Stimulated activated CD4-positive, alpha-beta T cell treated with anti-CD3 and anti-CD28 coated beads, TNF-alpha, amount 100 ng/mL, for 1 hour (primary cell): ENCODE measurements at places on chromosomes 5 and 9.
A peak's percentile ranks its signal among the peaks of the same experiment; 100 is the strongest.

DNA sequence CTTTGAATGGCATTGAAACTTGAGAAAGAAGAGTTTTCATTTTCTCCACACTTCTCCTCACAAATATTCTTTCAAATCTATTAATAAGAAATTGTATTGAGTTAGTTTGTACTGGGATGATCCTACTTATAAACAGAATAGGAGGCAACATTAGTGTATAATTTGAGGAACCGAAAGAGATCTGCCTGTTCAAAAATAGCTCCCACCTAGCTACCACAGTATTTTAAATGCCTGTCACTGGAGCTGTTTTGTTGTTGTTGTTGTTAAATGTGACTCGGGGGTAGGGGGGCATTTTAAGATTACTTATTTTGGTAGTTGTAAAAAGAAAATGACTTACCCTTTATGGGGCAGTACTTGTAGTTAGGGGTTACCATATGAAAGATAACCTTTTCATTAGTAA is 20.1 kb upstream of the HAPLN1 start:
- no peak for DNase-seq

GRCh38 chr5:115815006-115815692 is 1.3 kb downstream of the CDO1 start:
- DNase-seq, result no peak

DNA sequence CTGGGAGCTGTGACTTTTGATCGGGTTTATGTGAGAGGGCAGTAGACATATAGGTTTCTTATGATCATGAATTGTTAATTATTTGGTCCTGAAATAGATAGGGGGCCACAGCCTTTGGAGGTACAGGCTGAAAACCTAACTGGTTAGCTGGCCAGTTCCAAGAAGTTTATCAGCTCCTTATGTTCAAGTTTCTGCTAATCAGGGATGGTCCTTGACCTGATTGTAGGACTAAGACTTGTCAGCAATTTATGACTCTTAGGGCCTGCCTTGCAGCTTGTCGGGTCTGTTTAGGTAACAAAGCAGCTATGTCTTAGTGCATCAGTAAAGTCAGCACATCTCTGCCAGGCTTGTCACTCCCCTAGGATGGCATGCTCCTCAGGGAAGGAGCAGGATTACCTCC is 151.8 kb upstream of the RUSC2 start:
- DNase-seq, result no peak

DNA sequence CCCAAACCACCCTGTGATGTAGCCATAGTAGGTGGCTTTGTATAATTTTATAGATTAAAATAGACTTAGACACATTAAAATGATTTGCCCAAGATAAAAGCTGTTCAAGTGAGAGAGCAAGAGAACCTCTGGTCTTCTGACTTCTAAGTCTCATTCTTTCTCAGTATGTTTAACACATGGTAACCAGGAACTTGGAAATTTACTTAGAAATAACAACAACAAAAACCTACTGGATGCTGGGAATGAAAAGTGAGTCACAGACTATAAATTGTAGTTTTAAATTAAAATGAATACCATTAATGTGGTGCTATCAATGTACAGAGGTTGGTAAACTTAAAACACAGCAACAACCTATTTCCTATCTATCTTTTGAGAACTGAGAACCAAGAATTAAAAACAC is 30.4 kb downstream of the HMGCR start:
- DNase-seq, result no peak

DNA sequence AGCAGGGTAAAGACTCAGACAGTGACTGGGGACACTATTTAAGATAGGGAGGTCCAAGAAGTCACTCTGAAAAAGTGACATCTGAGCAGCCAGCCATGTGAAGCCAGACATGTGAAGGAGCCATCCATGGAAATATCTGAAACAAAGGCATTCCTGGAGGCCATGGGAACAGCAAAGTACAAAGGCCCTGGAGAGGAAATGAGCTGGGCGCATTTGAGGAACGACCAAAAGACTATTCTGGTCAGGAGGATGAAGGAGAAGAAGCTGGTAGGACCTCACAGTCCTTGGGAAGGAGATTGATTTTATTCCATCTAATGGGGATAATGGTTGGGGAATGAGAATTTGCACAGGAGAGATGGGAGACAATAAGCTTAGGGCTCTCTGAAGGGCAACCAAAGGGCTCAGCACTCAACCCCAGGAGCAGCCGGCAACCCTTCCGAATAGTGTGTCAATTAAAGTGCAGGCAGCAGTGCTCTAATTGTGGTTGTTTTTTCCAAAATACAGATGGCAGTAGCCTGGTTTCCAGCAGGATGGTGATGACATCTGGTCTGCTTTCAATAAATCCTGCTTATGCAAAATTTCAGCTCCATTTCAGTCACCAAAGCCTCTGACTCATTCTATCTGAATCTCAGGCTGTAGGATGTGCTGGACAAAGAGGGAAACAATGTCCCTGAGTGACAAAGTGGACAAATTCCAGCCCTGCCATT is 26.7 kb downstream of the FOXI1 start:
- DNase-seq, result no peak

DNA sequence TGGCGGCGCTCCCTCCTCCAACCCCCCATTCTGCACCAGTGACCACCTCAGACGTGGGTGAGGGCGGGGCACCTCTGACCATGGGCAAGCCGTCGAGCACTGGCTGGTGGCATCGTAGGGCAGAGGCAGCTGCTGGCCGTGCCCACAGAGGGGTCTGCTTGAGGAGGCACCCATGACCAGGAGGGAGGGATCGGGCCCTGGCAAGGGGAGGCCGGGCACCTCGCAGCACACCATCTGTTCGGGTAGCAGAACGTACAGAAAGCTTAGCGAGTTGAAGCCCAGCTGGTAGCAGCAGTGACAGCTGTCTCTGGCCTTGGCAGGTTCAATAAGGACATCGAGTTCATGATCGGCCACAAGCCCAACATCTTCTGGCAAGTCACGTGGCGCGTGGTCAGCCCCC is 4.3 kb upstream of the SLC6A18 start:
- DNase-seq, result no peak

GRCh38 chr5:1536322-1536845 is 12.6 kb upstream of the LPCAT1 start:
- peak; percentile 45 for DNase-seq

GRCh38 chr5:151569132-151570046 is 21.7 kb downstream of the FAT2 start:
- no peak for DNase-seq

DNA sequence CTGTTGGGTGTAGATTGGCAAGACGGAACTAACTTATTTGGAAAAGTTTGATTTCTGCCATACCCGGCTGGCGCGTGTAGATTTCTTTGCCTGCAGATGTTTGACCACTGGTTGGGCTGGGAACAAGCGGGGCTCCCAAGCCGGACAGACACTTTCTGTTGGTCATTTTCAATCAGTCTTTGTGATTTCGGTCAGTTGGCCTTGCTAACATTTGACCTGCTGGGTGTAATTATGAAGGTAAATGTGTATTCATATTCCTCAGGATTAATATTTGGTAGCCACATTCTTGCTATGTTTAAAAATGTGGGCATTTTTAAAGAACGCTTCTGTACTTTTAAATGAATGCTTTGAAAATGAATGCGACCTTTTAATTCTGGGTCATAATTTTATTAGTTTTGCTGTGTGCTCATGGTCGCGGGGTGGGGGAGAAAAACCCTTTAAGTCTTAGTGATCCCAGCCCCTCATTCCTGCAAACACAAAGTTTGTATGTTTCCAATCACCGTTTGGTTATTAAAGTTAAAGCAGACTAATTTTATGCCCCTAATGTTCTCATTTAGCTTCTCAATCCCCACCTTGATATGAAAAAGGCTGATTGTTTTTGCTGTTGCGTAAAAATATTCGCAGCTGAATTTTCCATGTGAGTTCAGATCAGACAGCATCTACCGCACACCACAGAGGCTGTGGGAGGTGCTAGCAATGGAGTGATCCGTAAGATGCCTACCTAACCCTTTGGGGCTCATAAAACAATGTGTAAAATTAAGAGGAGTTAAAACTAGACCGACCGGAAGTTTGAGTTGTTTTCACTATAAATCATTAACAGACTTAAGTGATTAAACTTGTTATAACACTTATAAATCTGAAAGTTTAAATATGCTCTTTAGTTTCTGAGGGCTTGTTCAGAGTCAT is 1.5 kb downstream of the RASGRF2 start:
- DNase-seq, result no peak

GRCh38 chr9:27440888-27441740 is 83.0 kb upstream of the IFNK start:
- DNase-seq, result no peak

- no peak for DNase-seq
Observed at GRCh38 chr5:125411744-125412560, 665.5 kb upstream of the ZNF608 start.

- no peak for DNase-seq
Observed at GRCh38 chr5:2299388-2300220, 416.9 kb upstream of the IRX4 start.

- DNase-seq, result no peak
Observed at GRCh38 chr5:168317096-168317520, 25.7 kb downstream of the WWC1 start.

DNA sequence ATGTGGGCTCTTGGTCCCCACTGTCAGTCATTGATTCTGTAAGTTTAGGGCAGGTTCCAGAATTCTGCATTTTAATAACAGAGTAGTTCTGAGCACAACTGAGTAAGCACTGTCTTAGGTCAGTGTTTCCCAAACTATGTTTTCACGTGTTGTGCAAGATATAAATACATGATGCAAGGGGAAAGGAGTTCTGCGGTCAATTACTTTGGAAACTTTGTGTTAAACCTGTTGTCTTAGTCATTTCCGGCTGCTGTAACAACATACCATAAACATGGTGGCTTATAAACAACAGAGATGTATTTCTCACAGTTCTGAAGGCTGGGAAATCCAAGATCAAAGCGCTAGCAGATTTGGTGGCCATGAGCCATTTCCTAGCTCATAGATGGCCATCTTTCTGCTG is 69.8 kb downstream of the EQTN start:
- no peak for DNase-seq

DNA sequence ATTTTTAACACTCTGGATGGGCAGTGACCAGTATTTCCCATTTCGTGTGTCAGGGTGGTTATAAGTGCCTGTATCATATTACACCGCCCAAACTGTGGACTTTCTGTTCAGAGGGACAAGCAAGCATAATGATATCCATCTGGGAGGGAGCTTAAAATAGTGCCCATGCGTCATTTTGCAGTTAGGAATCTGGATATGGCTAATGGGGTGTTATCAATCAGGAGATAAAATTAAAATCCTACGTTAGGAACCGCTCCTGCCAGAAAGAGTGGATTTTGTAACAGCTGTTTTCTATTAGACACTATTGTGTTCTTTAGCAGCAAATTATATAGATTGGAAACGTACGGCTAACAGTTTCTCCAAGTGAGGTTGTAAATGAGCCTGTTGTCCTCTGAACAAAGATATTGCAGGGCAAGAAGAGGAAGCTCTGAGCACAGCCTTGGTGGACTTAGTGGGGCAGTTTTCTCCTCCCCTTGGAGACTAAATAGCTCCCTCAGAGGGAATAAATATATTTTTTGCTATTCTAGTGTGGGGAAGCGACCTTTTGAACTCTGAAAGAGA is 160.4 kb downstream of the SPATA31D1 start:
- DNase-seq, result no peak

DNA sequence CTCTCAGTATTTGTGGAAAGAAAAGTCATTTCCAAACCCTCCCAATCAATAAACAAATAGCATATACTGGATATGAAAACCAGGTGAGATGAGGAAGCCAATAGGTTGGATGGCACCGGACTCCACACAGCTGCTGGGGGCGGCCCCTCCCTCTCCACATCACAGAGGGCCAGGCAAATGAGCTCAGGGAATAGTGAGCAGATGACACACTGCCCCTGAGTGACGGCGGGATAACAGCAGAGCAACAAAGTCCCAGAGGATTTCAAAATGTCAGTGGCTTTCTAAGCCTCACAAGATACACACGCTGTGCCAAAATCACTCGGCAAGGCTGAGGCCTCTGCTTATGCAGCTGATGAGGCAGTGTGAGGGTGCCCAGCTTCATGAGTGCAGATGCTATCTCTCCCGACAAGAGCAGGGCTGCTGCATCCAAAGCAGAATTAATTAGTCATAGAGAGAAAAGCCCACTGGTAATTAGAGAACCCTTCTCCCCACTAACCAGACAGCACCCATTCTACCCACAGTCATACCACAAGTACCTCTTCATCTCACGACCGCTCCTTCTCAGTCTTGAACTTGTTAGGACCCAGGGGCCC is 235.0 kb upstream of the NFIL3 start:
- no peak for DNase-seq

DNA sequence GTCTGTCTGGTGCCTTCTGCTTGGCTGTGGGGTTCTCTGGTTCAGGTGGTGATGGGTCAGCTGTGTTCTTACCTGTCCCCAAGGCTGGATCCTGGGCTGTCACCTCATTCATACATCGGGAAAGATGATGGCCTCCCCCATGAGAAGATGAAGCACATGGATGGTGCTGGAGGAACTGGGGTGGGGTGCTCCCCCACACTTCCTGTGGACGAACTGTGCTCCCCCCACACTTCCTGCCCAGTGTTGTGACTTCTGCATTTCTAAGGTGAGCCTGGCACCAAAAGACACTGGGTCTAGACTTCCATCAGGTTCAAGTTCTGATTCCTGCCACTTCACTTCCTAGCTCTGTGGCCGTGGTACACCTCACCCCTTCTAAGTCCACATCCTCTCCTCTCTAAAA is 4.3 kb upstream of the SURF6 start:
- no peak for DNase-seq

DNA sequence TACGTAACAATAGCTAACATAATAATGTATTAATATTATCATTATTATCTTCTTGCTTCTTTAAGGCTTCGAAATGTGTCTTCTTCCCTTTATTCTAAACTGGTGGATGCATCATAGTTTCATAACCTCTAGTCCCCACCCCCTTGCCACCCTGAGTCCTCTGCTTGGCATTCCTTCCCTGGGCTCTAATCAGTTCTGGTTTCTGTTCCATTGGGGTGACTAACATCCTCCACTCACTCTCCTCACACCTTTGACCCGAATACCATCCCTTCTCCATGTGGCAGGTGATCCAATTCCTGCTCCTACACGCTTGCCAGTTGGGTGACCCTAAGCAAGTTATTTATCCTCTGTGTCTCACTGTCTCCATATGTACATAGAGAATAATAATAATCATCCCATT is 286.1 kb downstream of the TRPM3 start:
- DNase-seq, result no peak

DNA sequence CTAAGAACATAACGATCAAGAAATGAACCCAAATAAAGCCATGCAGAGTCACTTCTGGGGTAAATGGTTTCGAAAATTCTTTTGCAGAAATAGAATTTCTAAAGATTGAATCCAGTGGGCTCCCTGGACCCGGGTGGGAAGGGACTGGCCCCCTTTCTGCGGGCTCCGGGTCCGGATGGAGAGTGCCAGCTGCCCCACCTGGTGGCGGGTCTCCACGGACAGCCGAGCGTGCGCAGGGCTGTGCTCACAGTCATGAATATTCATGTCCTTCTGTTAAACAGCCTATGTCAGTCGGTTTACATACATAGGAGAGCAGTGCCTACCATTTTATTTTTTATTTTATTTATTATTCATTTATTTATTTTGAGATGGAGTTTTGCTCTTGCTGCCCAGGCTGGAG is 4.7 kb upstream of the PPP1R26 start:
- DNase-seq, result no peak

- no peak for DNase-seq
Observed at GRCh38 chr5:150139334-150139733, 16.3 kb downstream of the PDGFRB start.

GRCh38 chr5:177303925-177304391 is 359 bp downstream of the PRELID1 start:
- no peak for DNase-seq
